ENCODE measurements at places on chromosomes 3 and 15.
A peak's percentile ranks its signal among the peaks of the same experiment; 100 is the strongest.

GRCh38 chr3:14429237-14429636 is 26.8 kb downstream of the SLC6A6 start:
- no peak for DNase-seq

DNA sequence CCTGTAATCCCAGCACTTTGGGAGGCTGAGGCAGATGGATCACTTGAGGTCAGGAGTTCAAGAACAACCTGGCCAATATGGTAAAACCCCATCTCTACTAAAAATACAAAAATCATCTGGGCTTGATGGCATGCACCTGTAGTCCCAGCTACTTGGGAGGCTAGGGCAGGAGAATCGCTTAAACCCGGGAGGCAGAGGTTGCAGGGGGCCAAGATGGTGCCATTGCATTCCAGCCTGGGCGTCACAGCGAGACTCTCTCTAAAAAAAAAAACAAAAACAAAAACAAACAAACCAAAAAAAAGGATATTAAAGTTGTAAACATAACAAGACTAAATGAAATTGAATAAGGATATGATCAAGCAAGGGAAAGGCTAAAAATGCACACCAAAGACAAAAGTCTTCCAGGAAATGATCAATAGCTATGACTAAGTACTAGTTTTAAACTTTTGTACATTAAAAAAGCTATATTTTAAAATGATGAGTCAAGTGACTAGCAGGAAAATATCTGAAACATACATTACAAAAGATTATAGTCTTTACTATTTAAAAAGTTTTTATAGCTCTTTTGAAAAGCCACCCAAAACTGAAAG is 28.6 kb downstream of the KLHL6 start:
- DNase-seq, result no peak

DNA sequence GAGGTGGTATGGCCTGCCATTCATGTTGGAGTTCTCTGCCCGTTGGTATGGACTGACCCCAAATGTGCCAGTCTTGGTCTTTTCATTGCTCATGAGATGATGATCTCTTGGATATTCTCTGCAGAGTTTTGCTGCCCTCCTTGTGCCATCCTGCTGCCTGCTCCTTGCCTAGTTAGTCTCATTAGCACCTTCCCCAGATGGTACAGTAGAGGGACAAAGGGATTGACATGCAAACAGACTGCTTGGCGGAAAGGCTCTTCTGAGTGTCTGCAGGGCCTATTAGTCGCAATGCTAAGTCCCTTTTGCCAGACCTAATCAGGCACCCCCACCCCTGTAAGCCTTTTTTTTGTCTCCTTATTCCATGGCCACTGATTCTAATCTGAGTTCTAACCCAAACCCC is 90.6 kb downstream of the ARNT2 start:
- DNase-seq, result no peak

DNA sequence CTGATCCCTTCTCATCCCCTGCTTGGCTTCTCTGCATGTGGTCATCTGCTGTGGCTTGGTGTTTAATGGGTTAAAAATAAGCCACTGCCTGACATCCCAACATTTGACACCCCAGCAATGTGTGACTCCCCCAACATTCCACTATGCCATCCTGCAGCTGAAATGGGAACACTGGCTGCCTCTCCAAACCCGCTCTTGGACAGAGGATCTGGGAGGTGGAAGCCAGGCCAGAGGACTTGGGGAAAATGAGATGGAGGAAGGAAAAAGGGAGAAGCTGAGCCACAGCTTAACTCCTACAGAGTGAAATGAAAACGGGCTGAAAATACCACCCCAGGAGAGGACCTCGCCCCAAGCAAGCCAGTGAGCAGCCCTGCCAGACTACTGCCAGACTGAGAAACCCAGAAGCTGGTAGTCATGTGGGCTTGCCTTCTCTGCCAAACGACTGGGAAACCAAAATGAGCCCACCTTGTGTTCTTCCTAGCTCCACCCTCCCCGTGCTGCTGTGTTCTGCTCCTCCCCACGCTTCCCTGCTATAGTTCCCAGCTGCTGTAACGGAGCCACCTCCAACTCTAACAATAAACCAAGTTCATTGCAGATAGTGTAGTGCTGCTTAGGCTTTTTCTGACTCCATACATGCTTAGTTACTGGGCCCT is 13.7 kb downstream of the MAP1A start:
- DNase-seq, result peak; percentile 35

DNA sequence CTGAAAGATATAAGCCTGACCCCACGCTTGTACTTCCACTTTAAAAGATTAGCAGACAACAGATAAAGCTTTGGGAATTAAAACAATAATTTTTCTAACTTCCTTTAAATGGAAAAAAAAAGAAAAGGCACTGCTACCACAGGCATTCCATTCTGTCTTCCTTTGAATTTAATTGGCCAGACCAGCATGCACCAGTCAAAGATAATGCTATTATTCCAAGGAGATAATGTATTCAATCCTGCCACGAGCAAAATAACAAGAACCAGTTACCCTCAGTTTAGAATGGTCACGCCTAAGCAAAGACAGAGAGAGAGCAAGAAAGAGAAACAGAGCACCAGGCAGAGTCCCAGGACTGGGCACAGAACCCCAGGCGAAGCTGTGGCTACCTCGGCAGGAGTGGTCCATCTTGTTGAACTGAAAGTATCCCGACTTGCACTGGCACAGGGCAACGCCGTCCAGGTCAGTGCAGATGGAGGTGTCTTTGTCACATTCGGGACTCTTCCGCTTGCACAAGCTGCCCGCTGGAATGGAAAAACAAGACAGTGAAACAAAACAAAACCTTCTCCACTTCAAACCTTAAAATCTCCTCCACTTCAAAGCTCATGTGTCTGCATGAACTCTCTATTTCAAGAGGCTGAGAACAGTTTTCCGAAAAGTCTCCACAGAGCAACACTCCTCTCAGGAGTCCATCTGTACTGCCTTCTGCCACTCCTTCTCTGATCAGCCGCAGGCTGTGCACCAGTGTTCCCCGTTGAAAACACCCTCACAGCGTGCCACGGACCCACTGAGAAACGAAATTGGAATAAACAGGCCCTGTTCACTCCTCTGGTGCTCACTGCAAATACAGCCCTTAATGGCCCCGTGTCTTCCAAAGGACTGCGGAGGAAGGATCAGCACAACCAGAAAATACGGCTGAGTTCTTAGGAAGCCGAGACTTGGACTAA is 58.2 kb downstream of the HEG1 start:
- DNase-seq, result no peak

- no peak for DNase-seq
Measured at GRCh38 chr3:152295806-152296205, 27.1 kb downstream of the MBNL1 start.

- DNase-seq, result peak; percentile 18
Measured at GRCh38 chr3:14789221-14789620, 29.5 kb upstream of the FGD5 start.

DNA sequence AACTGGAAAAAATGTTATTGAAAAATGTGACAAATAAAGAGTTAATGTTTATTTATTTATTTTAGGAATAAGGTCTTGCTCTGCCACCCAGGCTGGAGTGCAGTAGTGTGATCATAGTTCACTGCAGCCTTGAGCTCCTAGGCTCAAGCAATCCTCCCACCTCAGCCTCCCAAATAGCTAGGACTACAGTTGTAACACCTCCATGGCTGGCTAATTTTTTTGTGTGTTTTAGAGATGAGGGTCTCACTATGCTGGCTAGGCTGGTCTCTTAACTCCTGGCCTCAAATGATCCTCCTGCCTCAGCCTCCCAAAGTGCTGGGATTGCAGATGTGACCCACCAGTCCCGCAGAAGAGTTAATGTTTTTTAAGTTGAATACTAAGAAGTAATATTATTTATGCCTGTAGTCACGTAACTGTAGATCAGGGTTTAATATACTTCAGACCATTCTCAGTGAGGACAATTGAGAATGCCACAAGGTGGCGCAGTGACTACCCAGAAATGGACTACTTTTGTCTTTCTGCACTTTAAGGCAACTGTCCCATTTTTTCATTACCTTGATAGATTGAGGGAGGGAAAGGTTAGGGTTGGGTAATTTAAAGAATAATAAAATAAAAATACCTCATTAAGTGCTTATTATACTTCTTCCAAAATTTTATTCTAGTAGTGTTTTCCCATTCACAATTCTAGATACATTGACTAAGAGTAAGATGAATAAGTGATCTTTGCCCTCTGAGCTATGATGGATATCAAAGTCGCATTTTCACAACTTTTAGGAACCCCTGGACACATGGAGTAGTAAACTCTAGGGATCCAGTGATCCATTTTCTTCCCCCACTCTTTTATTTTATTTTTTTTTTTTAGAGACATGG is 6.0 kb downstream of the MUC13 start:
- DNase-seq, result peak; percentile 76

DNA sequence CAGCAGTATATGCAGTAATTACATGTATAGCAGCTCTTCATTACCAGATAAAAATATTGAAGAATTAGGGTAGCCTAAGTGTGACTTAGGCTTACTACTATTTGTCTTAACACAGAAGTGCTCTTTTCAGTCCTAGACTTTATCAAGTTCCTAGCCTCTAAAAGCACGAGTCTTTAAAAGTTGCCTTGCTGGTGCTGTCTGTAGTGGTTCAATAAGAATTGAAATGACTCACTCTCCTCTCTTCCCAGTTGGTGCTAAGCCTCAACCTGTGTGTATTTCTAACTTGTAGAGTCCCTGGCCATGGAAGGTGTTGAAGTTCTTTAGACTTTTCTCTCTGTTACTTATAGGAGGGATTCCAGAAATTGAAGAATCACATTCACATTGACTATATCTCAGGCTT is 395.4 kb upstream of the THRB start:
- no peak for DNase-seq

- DNase-seq, result no peak
Measured at GRCh38 chr3:47713655-47714054, 68.0 kb downstream of the SMARCC1 start.

DNA sequence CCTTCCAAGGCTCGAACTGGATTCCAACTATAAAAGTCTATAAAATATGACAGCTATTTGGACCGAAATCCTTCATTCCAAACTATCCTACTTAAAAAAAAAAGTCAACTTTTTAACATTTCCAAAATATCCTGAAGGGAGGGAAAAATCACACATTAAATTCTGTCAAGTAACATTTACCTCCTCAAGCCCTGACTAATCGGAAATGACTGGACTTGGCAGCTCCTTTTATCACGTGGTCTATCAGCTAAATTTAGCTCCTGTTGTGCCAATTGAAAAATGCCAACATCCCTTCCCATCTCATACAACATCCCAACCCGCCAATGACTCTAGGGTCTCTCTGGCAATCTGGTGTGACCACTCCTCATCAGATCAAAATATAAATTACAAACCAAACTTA is 297.9 kb downstream of the FHIT start:
- DNase-seq, result no peak

- no peak for DNase-seq
Measured at GRCh38 chr15:85168642-85169173, 187.1 kb downstream of the PDE8A start.

DNA sequence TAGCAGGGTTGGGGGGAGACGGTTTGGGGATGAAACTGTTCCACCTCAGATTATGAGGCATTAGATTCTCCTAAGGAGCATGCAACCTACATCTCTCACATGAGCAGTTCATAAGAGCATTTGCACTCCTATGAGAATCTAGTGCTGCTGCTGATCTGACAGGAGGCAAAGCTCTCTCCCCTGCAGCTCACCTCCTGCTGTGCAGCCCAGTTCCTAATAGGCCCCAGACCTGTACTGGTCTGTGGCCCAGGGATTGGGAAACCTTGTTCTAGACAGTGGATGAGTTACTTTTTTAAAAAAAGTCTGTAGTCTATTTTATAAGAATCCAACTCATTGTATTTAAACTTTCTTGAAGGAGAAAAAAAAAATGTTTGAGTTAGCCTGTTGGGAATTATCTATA is 100.0 kb downstream of the HHLA2 start:
- DNase-seq, result no peak

GRCh38 chr15:66567897-66568296 is 2.1 kb upstream of the LCTL start:
- DNase-seq, result no peak

DNA sequence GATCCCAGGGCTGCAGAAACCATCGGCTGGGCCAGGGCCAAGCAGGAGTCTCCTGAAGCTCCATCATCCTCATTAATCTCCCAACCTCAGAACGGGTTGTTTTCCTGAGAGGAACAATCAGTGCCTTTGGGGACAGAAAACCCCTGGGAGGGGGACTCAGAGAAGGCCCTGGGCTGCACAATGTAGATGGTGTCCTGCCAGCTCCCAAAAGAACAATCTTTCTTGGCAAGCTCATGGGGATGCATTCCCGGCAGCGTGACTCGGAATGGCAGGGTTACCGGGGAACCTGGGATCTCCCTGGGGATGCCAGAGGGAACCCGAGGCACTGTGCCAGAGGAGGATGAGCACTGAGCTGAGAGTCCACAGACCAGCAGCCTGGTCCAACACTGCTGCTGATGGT is 72.1 kb upstream of the ATP2B2 start:
- DNase-seq, result no peak

DNA sequence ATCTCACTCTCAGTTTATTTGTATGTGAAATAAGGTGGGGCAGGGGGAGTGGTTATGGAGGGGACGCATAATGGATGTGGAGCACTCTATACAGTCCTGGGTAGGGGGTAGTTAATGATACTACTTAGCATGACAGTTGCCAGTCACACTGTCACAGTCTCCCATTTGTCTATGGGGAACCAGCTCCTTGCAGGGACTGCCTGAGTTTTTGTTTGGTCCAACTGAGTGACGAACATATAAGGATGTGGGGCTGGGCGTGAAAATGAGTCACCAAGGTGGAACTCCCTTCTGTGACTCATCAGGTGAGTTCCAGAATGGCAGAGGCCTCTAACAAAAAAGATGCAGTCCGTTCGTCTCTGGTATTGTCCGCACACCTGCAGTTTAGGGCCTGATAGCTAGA is 235.3 kb upstream of the ST8SIA2 start:
- no peak for DNase-seq

DNA sequence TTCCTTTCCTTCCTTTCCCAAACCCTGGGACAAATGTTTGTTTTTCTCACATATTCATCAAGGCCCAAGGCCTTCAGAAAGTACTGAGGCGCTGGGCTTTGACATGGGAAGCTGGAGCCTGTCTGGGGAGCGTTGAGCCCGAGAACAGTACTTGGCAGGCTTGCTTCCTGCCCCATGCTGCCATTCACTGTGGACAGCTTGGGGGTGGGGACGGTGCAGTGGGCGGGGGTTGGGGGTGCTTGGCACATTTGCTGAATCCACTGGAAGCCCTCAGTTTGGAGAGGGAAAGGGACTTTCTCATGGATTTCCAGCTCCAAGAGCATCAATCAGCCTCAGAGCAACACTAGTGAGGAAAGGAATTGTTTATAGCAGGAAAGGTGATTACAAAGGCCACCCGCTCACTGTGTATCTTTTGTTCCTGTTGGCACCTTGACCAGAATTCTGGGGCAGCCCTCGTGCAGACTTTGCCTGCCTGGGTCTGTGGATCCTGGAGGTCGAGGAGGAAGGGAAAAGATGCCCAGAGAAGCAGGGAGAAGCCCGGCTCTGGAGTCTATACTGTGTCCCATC is 199.8 kb upstream of the RGMA start:
- no peak for DNase-seq

- peak; percentile 78 for DNase-seq
Measured at GRCh38 chr3:141000027-141000663, 51.0 kb upstream of the SPSB4 start.

DNA sequence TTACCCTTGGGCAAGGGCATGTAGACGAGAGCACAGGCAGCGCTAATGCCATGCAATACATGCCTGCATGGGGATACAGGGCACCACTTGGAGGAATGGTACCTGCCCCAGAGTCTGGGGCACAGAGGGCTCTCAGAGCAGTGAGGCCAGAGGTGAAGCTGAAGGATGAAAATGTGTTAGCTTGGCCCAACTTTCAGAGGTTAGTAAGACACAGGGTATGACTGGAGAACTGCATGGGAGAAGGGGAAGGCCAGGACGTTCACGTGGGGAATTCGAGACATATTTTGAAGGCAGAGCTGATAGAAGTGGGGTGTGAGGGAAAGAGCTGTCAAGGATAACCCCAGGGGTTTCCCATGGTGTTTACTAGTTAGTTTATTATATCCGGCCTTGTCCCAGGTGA is 19.6 kb downstream of the CSRNP1 start:
- DNase-seq, result no peak
